ENCODE measurements at places on chromosomes 2 and 18. TPM values are rescaled to one million over a fixed set of nuclear protein-coding genes. Genes with fewer than 3 reads are reported as not detected.
A peak's percentile ranks its signal among the peaks of the same experiment; 100 is the strongest.

CCL20 gene
- total RNA-seq: 112 TPM

GRCh38 chr2:23703583-23704385 is 223.1 kb downstream of the ATAD2B start:
- DNase-seq: peak; percentile 1
- no peaks in the 10 kb centered on the region for H3K4me1 ChIP-seq
- H3K4me3 ChIP-seq: no peak overlapping the region
- H3K27me3 ChIP-seq: no peaks in the 10 kb centered on the region

SKA1 gene
- 5.5 TPM for total RNA-seq

DNA sequence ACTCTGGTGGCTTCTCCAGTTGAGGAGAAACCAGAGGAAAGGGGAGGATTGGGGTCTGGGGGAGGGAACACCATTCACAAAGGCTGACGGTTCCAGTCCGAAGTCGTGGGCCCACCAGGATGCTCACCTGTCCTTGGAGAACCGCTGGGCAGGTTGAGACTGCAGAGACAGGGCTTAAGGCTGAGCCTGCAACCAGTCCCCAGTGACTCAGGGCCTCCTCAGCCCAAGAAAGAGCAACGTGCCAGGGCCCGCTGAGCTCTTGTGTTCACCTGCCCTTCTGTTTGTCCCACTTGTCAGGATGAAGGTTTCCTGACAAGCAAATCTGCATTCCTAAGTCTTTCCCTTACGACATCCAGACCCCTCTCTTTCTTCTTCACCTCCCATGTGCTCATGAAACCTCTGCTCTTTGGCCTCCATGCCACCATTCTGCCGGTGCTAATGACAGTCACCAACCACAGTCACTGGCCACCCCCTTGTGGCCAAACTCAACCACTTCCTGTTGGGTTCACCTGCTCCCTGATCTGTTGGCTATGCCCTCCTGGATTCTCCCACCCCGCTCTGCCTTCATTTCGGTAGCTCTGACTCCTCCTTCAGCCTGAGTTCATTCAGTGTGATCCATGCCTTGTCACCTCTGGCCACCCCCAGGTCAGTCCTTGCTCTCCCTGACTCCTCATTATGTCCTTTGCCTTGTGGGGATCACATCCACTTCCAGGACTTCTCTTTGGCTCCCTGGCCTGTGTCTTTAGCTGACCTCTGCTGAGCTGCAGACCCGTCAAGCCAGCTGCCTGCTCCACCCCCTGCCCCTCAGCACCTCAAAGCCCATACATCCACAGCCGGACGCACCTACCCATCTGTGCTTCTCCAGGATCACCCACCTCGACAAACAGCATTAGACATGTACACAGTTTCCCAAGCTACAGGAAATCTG is 17.6 kb downstream of the EMX1 start:
- H3K27ac ChIP-seq: no peak overlapping the region
- H3K36me3 ChIP-seq: no peaks in the 10 kb centered on the region
- DNase-seq: no peak
- no peak overlapping the region for H3K4me3 ChIP-seq
- peaks cover 14% of the 10 kb centered on the region for H3K27me3 ChIP-seq
- H3K4me1 ChIP-seq: no peaks in the 10 kb centered on the region

DNA sequence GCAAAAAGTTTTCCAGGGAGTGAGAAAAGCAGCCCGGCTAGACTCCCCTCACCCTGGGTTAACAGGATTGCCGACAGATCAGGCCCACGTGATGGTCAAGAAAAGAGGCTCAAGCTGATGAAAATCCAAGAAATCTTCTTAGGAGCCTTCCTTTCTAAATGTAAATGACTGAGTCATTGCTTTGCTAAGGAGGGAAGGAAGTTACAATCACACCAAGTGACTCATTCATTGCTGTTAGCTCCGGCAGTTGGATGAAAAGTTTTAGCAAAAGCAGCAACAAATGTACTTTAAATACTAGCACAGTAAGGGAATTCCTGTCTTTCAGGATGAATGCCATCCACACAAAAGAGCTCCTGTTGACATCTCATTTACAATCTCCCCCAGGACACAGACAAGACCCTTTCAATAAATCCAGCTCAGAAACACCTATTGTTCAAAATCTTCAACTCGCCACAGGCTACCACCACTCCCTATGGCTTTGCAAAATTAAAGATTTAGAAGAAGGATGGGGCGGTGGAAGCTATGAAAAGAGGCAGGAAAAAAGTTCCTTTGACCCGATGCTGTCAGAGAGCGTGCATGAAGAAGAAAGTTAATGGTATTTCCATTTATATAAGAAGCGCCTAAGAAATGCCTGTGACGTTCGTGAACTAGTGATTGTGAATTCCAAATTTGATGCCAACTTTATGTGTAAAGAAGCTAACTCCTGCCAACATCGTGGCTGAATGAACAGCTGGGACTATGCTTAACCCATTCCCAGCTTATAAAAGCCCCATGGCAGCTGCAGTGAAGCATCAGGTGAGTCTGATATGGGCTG is 153.7 kb downstream of the TGIF1 start:
- H3K36me3 ChIP-seq: no peaks in the 10 kb centered on the region
- H3K4me1 ChIP-seq: peaks cover 28% of the 10 kb centered on the region
- DNase-seq: peak; percentile 83
- no peak overlapping the region for H3K4me3 ChIP-seq
- H3K27ac ChIP-seq: peak overlapping the region; percentile 95

- H3K27me3 ChIP-seq: no peaks in the 10 kb centered on the region
- peak overlapping the region; percentile 22 for H3K4me3 ChIP-seq
- DNase-seq: peak; percentile 55
- H3K27ac ChIP-seq: peak overlapping the region; percentile 91
Observed at GRCh38 chr2:88626171-88627054, 851 bp downstream of the EIF2AK3 start.

- peaks cover 34% of the 10 kb centered on the region for H3K4me1 ChIP-seq
- DNase-seq: peak; percentile 50
- H3K4me3 ChIP-seq: peak overlapping the region; percentile 22
- H3K27me3 ChIP-seq: no peaks in the 10 kb centered on the region
- H3K36me3 ChIP-seq: peaks cover 4% of the 10 kb centered on the region
Observed at GRCh38 chr2:38751596-38752410, 642 bp upstream of the SRSF7 start.

ITM2C gene
- 485 TPM for total RNA-seq

DYSF gene
- total RNA-seq: 2.8 TPM

GALNT14 gene
- 2.2 TPM for total RNA-seq

DNA sequence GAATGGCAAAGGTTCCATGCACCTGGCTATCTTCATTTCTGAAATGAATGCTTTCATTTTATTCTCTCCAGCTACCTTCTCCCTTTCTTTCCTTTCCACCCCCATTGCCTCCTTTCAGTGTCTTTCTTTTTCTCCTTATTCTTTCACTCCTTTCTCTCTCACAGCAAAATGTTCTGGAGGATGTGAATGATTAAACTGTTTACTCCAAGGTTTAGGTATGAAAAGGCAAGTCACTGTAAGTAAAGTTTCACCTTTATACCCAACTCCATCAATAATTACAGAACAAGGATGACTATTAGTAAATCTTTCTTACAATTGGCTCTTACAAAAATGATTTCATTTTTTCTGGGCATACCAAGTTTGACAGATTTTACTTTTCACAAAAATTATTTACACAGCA is 4.3 kb downstream of the PAX8 start:
- H3K4me3 ChIP-seq: no peak overlapping the region
- no peaks in the 10 kb centered on the region for H3K36me3 ChIP-seq
- peaks cover 18% of the 10 kb centered on the region for H3K4me1 ChIP-seq

DNA sequence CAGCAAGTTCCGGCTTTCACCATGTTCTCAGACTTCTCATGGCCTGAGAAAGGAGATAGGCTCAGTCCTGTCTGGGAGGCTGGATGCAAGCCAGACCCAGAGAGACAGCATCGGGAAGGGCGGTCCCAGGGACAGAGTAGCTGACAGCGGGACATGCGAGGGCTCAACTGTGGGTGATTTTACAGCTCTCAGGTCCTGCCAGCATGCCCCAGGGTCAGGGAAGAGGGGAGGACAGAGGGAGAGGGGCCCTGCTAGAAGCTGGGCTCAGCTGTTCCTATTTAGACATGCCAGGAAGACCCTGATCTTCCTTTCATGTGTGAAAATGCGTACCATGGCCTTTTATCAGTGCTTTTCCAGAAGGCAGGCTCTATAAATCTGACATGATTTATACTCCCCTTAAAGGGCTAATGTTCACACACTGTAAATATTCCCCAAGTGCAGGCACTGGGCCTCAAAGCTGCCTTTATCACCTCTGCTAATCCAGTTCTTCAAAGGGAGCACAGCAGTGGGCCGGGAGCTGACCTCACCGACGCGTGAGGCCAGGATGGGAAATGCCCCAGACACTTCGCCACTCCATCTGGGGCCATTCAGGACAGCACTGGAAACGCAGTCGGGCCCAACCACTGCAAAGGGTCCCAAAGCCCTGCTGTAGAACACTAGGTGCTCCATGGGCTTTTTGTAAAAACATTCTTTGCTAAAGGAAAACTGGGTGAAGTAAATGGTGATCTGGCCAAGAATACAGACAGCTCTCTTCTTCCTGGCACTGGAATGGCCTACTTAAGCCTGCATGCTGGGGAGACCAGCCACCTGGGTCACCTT is 96.1 kb upstream of the LMAN1 start:
- no peaks in the 10 kb centered on the region for H3K36me3 ChIP-seq
- peak; percentile 43 for DNase-seq
- H3K27ac ChIP-seq: peak overlapping the region; percentile 18
- peaks cover 9% of the 10 kb centered on the region for H3K4me1 ChIP-seq

GRCh38 chr2:202039278-202040078 is 5.8 kb downstream of the FZD7 start:
- H3K4me1 ChIP-seq: peaks cover 25% of the 10 kb centered on the region
- H3K27ac ChIP-seq: peak overlapping the region; percentile 80
- no peaks in the 10 kb centered on the region for H3K36me3 ChIP-seq
- DNase-seq: no peak
- no peak overlapping the region for H3K4me3 ChIP-seq

GRCh38 chr2:201490291-201490690 is 38.8 kb downstream of the STRADB start:
- H3K27me3 ChIP-seq: no peaks in the 10 kb centered on the region
- no peak overlapping the region for H3K4me3 ChIP-seq
- no peaks in the 10 kb centered on the region for H3K4me1 ChIP-seq
- no peaks in the 10 kb centered on the region for H3K36me3 ChIP-seq

DNA sequence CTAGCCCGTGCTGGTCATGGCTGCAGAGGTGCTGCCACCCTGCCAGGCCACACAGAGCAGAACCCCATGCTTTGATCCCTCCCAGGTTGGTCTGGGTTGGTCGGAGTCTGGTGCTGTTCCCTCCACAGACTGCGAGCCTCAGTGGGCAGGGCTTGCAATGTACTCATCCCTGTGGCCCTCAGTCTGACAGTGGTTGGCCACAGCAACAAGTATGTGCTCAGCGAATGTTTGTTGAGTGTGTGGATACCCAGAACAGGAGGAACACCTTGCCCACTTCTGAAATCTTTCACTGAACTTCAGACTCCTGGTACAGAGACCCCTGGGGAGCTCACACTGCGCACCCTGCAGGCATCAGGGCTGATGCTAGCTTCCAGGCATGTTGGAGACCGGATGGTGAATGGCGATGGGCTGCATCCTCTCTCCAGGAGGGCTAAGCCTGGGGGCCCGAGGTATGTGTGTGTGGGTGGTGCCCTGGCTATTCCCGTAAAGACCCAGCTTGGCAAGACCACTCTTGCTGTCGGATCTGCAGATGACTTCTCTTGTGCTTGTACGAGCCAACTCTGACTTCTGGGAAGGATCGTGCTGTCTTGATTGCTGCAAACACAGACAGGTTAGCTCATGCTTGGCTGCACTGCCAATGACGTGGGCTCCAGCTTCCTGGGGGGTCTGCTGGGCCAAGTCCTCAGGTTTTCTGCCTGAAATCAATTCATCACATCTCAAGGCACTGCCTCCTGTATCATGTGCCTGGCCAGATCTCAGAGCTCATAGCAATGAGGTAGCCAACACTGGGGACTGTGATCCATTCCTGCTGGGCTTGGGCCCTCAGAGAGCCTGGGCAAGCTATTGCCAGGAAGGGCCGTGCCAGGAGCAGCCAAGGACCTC is 43.7 kb downstream of the RHOB start:
- H3K27ac ChIP-seq: peak overlapping the region; percentile 81
- H3K4me1 ChIP-seq: peaks cover 23% of the 10 kb centered on the region
- H3K4me3 ChIP-seq: no peak overlapping the region
- H3K27me3 ChIP-seq: no peaks in the 10 kb centered on the region
- H3K36me3 ChIP-seq: no peaks in the 10 kb centered on the region
- DNase-seq: peak; percentile 61

- H3K36me3 ChIP-seq: no peaks in the 10 kb centered on the region
- no peak for DNase-seq
- no peaks in the 10 kb centered on the region for H3K4me1 ChIP-seq
- no peaks in the 10 kb centered on the region for H3K27me3 ChIP-seq
- no peak overlapping the region for H3K27ac ChIP-seq
- H3K4me3 ChIP-seq: no peak overlapping the region
Observed at GRCh38 chr18:76708722-76709353, 113.5 kb upstream of the ZNF236 start.

- H3K4me3 ChIP-seq: no peak overlapping the region
- H3K36me3 ChIP-seq: no peaks in the 10 kb centered on the region
- no peaks in the 10 kb centered on the region for H3K27me3 ChIP-seq
- no peak overlapping the region for H3K27ac ChIP-seq
- H3K4me1 ChIP-seq: no peaks in the 10 kb centered on the region
- peak; percentile 77 for DNase-seq
Observed at GRCh38 chr2:225002039-225002655, 40.1 kb downstream of the DOCK10 start.

CCDC178 gene
- total RNA-seq: 0.64 TPM

- H3K27ac ChIP-seq: no peak overlapping the region
- no peak overlapping the region for H3K4me3 ChIP-seq
- H3K36me3 ChIP-seq: no peaks in the 10 kb centered on the region
- no peaks in the 10 kb centered on the region for H3K27me3 ChIP-seq
Observed at GRCh38 chr2:196711625-196712024, 72.1 kb downstream of the CCDC150 start.

- H3K27ac ChIP-seq: no peak overlapping the region
- DNase-seq: peak; percentile 39
- H3K4me1 ChIP-seq: no peaks in the 10 kb centered on the region
Observed at GRCh38 chr2:219912491-219912921, 285.1 kb downstream of the SLC4A3 start.

GRCh38 chr2:119025762-119026351 is 83.9 kb downstream of the MARCO start:
- H3K36me3 ChIP-seq: no peaks in the 10 kb centered on the region
- no peak overlapping the region for H3K27ac ChIP-seq
- no peak overlapping the region for H3K4me3 ChIP-seq
- no peak for DNase-seq
- H3K27me3 ChIP-seq: no peaks in the 10 kb centered on the region

TMEM178A gene
- 3.9 TPM for total RNA-seq

Measured in hepatocyte (in vitro differentiated cells).